Putamen (tissue), 1 donor: ENCODE measurements at places on chromosomes 2 and 18.

DNA sequence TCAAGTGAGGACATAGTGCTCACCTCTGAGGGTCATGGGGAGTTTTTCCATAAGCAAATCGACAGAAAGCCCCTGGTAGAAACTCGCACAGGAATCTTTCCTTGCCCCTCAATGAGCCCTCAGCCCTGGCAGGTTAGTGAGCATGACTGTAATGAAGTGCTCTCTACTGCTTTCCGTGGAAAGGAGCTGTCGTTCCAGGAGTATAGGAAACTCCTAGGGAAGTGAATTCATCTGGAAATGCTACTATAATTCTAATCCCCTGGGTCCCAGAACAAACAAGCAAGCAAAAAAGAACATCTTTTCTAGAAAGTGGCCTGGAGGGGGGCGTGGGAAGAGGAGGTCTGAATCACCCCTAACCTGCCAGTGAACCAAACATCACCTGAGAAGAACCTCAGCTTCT lies 18.1 kb downstream of the BCL2L11 start:
- DNase-seq = no peak

DNA sequence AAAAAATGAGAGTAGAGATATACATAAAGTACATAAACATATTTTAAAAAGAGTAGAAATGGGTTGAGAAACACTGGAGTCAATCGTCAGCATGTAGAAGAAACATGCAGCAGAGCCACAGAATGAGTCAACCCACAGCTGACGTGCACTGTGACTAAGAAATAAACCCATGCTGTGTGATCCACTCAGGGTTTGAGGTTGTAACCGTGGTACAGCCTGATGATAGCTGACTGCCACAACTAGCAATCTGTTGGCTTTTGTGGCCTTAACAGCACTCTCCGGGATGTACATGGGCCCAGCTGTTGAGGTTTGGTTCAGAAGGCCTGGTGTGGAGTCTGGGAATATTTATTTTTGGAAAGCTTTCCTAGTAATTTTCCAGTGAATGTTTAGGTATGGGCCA lies 554.4 kb upstream of the MEX3C start:
- no peak for DNase-seq

DNA sequence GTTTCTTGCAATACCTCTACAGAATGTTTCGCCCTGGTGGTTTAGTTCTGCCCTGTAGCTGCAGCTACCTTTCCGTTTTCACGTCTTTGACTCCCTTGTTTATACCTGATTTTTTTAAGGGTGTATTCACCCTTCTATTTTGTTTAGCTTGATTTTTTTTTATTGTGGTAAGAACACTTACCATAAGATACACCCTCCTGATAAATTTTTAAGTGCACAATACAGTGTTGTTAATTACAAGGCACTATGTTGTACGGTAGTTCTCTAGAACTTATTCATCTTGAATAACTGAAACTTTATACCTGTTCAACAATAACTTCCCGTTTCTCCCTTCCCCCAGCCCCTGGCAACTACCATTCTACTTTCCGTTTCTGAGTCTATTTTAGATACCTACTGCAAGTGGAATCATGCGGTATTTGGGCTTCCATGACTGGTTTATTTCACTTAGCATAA lies 48.9 kb upstream of the NABP1 start:
- no peak for DNase-seq

GRCh38 chr2:27502142-27502541 lies 5.5 kb downstream of the GCKR start:
- peak; percentile 34 for DNase-seq

DNA sequence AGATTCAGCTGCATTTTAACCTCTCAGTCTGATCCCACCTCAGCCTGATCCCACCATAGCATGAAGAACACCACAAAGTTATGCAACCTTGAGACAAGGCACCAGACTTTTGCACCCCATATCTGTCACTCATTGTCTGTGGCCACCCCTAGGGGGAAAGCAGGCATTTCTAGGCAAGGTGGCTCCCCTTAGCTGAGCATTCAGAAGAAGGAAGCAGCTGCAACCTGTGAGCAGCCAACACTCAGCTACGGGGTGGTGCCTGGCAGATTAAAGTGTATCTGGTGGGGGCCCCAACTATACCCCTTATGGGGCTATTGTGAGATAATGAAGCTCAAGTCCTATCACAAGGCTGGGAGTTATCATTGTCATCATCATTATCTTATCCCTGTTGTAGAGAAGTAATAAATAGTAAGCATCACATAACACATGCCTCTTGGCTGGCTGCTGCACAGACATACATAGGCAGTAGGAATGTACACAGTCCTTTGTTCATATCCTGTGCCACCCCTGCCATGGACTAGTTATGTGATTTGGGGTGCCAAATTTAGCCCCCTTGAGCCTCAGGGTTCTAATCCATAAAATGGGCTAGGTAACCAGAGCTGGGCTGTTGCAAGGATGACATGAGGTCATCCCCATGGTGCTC lies 20.6 kb upstream of the TMEM163 start:
- no peak for DNase-seq

DNA sequence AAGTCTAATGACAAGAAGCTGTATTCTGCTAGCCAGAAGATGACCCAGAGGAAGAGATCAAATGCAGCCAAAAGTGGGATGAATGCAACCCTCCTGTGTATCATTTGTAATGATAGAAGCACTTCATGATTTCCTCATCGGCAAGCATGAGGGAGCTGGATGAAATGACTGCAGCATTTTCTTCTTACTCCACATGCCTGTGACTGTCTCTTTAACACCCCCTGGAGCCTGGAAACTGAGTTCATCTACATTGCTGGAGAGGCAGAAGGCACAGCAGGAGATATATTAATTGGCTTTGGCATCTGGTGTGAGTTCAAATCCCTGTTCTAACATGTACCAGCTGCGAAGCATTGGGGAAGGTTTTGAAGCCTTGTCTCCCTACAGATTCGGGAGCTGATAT lies 37.7 kb downstream of the ID2 start:
- no peak for DNase-seq

DNA sequence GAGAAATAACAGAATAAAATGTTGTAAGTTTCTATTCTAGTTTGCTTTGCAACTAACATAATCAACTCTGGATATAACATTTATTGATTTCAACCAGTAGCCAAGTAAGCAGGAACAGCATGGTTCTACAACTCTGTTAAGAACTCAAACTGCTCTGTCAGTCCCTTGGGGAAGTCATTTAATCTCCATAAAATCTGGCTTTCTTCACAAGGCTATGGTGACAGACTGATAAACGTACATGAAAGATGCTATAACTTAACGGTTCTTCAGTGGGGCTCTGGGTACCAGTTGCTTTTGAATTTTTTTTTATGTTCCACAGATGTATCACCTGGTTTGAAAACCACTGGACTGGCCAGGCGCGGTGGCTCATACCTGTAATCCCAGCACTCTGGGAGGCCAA lies 10.3 kb downstream of the PSME4 start:
- DNase-seq = no peak

GRCh38 chr2:105394951-105395611 lies 3.8 kb downstream of the FHL2 start:
- no peak for DNase-seq

DNA sequence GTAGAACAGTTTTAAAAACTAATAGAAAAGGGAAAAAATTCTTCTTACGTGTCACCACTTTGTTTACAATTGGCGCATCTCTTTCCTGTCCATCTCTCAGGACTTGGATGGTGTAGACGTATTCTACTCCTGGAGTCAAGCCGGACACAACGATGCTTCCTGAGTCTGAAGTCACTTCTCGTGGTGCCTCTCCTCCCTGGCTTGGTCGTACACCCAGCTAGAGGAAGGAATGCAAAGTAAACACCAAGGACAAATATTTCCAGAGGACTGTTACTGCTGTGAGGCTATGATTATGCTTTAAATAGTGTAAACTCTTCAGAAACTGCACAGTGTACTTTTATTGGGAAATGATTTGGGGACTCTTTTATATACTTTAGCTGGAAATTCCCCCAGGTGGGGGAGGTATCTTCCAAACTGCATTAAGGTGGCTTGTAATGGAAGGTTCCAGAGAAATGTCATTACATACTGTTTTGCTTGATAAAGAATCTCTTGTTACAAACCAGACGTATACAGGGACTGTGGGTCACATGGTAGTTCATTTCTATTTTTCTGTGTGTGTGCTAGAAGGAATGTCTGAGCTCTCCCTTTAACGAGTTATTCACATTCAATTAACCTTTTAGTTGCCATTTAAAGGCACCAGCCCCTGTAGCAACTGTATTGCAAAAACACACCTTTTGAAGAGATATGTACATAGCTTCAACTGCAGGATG lies 38.1 kb downstream of the FN1 start:
- DNase-seq = no peak

- DNase-seq = no peak
Measured at GRCh38 chr2:231554327-231554726, 24.1 kb upstream of the NMUR1 start.

- DNase-seq = no peak
Measured at GRCh38 chr2:154437104-154437503, 261.4 kb upstream of the KCNJ3 start.

- DNase-seq = no peak
Measured at GRCh38 chr2:105886687-105887086, 142.0 kb downstream of the NCK2 start.

DNA sequence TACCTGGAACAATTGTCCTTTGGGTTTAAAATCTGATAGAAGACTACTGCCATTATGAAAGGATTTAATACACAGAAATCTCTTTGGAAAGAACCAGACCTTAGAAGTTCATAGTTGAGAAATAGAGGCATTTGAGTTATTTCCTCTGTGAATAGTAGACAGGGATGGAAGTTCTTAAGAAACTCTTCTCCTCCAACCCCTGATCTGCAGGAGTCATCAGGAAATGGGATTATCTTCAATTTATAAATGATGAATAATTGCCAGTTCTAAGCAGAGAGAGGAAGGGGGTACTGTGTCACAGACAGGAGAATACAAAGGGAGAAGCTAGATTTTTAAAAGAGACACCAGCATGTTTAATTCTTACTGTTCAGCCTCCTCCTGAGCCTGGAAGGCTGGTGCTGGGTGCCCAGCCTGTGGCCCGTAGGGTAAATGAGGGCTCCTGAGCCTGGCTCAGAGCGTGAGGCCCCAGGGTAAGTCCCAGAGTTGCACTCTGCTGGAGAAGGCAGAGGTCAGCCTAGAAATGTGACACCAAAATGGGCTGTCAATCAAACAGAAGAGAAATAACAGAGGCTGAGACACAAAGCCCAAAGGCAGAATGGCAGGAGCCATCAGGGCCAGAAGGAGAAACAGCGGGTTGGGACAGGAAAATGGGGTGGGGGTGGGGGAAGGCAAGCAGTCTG lies 58.2 kb upstream of the PKDCC start:
- DNase-seq = no peak

GRCh38 chr2:28300485-28301341 lies 91.9 kb upstream of the FOSL2 start:
- DNase-seq = no peak

GRCh38 chr2:127566576-127566975 lies 31.1 kb downstream of the MYO7B start:
- DNase-seq = no peak

- no peak for DNase-seq
Measured at GRCh38 chr2:75226617-75227016, 27.3 kb upstream of the TACR1 start.

DNA sequence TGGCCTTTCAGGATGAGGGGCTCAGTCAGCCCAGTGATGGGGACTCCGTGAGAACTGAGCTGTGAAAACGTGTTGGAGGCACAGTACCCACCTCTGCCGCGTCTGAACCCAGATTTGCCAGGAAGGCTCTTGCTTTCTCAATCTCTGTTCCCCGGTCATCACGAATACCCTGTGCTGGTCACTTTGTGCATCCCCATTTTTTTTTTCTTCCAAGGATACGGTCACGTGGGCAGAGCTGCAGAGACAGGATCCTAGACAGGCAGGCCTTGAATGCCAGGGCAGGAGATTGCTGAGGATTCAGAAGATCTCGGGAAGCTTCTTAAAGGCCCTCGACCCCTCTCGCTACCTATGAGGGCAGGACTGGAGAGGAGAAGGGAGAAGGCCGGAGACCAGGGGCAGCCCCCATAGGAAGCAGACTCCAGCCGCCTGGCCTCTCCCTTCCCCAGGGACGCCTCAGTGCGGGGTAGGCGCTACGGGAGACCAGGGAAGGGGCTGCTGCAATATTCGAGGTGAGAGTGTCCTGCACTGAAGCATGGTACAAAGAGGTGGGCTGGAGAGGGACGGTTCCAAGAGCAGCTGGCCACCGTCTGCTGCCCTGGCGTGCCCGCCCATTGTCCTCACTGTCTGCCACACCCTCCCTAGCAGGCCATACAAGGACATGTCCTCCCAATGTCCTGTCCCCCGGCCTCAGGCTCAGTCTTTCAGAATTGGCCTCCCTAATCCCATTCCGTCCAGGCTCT lies 29.0 kb upstream of the TAF1B start:
- DNase-seq = no peak

GRCh38 chr2:214088536-214088935 lies 322.3 kb upstream of the VWC2L start:
- DNase-seq = no peak
